ENCODE measurements at places on chromosomes 5 and 9.
A peak's percentile ranks its signal among the peaks of the same experiment; 100 is the strongest.

DNA sequence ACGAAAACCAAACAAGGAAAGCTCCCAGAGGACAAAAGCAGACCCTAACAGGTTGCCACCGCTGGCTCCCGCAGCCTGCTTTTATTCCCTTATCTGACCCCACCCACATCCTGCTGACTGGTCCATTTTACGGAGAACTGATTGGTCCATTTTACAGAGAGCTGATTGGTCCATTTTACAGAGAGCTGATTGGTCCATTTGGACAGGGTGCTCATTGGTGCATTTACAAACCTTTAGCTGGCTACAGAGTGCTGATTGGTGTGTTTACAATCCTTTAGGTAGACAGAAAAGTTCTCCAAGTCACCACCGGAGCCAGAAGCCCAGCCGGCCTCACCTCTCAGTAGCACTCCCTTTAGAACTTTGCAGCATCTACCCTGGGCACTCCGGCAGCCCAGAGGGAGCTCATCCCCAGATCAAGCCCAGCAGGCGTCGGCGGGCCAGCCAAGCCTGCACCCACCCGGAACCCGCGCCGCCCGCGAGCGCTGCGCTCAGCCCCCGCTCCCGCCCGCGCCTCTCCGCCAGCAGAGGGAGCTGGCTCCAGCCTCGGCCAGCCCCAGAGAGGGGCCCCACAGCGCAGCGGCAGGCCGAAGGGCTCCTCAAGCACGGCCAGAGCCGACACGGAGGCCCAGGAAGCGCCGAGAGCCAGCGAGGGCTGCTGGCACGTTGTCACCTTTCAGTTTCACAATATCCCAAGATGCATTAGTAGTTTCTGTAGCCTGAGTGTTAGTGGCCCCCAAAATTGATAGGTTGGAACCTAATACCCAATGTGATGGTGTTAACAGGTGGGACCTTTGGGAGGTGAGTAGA lies 35.3 kb upstream of the CLPTM1L start:
- peak; percentile 53 for DNase-seq

DNA sequence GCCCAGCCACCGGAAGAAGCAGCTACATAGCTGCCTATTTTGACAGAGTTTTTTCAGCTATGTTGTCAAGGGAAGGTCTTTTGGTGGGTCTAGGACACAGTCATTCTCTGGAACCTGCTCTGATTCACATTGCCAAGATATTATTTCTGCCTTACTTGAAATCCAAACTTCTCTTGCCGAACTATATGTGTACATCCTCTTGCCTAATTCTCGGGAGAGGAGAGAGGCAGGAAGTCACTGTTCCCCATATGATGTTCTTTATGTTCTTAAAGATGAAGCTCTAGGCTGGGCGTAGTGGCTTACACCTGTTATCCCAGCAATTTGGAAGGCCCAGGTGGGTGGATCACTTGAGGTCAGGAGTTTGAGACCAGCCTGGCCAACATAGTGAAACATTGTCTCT lies 8.6 kb downstream of the TMEM252 start:
- no peak for DNase-seq

GRCh38 chr9:18346745-18347144 lies 127.2 kb upstream of the ADAMTSL1 start:
- DNase-seq, result no peak

- DNase-seq, result no peak
Observed at GRCh38 chr5:139744471-139745131, 51.0 kb upstream of the PSD2 start.

- no peak for DNase-seq
Observed at GRCh38 chr9:38086496-38086895, 17.5 kb upstream of the SHB start.

DNA sequence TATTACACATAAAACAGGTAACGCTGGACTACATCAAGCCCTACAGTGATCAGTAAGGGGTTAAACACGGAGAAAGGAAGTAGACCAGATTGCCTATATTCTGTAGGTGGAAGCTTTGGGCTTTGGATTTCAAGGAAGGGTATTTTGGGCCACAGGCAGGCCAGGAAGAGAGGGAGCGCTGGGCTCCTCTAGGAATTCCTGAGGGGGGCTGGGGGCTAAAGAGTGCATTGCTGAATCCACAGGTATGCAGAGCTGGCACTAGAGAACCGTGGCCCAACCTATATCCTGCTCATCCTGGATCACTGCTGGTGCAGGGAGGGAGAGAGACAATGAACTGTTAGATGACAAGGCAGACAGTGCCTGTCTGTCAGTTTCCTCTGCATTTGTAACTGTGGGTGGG lies 367.1 kb downstream of the CSNK1G3 start:
- DNase-seq, result no peak

DNA sequence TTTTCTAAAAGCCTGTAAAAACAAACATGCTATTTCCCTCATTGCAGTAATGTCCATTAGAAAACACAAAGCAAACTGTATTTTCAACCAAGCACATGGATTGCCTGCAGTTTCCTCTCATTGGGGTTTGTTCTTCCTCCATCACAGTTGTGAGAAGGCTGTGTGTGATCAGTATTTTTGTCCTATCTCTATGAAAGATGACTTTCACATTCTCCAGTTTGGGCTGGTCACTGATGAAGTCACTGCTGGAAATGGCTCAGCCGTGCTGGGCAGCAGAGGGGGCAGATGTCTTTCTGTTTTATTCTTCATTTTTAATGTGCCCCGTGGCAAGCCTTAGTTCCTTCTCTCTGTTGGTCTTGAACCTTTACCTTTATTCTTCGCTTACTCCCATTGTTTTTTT lies 288.9 kb upstream of the MPDZ start:
- DNase-seq, result no peak

- DNase-seq, result no peak
Observed at GRCh38 chr5:94857111-94857510, 238.6 kb downstream of the SLF1 start.

GRCh38 chr5:161372682-161373344 lies 173.7 kb downstream of the GABRB2 start:
- DNase-seq, result no peak

DNA sequence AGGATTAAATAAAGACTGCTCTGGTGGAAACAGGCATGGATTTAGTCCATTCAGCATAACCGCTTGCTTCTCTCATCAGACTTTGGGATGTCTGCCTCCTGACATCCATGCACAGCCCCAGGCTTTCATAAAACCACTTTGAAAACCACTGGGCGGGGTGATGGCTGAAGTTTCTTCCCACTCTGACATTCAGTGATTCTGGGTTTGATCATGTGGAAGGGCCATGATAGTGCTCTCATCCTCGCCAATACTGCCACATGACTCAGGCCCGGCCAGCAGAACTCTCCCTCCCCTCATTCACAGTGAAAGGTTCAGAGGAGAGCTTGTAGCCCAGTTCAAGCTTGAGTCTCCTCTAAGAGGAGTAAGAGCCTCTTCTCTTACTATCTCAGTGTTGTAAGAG lies 29.6 kb upstream of the GLRA1 start:
- DNase-seq, result no peak

- no peak for DNase-seq
Observed at GRCh38 chr5:132046880-132047299, 13.6 kb upstream of the IL3 start.

GRCh38 chr9:126331964-126332748 lies 5.5 kb downstream of the MVB12B start:
- no peak for DNase-seq

GRCh38 chr5:146765089-146765832 lies 113.3 kb downstream of the PPP2R2B start:
- no peak for DNase-seq

- DNase-seq, result no peak
Observed at GRCh38 chr9:126457890-126458289, 131.3 kb downstream of the MVB12B start.

GRCh38 chr9:106964329-106964728 lies 101.4 kb downstream of the ZNF462 start:
- no peak for DNase-seq

DNA sequence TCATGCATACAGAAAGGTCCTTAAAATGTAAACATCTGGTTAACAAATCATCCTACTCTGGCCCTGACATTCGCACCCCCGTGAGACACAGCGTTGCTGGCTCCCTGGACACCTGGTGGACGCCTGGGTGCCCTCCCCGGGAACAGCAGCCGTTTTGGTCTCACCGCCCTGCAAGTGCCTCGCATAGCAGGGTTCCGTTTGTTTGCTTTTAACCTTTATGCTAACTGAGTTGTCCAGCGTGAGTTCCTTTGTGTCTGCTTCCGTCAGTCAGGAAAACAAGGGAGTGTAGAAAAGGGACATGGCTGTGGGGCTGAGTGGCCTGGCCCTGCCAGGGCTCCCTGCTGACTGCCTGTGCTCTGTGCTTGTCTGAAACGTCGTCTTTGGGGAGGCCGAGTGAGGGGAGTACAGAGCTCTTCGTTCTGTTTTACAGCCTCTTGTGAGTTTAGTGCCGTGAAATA lies 91.8 kb upstream of the CACNA1B start:
- no peak for DNase-seq

DNA sequence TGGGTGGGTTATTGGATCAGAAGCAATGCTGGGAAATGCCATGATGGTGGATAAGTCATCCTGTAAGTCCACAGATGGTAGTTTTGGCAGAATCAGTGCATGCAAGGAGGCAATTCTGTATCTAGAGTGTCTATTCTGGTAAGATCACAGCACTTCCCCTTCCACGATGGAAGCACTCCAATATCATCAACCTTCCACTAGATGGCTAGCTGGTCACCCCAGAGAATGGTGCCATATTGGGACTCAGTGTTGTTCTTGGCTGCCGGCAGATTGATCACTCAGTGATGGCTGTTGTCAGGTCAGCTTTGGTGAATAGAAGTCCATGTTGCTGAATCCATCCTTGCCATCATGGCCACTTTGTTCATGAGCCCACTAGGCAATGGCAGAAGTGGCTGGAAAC lies 553.5 kb downstream of the CSNK1G3 start:
- DNase-seq, result no peak

- no peak for DNase-seq
Observed at GRCh38 chr9:4927701-4928100, 57.4 kb upstream of the JAK2 start.

DNA sequence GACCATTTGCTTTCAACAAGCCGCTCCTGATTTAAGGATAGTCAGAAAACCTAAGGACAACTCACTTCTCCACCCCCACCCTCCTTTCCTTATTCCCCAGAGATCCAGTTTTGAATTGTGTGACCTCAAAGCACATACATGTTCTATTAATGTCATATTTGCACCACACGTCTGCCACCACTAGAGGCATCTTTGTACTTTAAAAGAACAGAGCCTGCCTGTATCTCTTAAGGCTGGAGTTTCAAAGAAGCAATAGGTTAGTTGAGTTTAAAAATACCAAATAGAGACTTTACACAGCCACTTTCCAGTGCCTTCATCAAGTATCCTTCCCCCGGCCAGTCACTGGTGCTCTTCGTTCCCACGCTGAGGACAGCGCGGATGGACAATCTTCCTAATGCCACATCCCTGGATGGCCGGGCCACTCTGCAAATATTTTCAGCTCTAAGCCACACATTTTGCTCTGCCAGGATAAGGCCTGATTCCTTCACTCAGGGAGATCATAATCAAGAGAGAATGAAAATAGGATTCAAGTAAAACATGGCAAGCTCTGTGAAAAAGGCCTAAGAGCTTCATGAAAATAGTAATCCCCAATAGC lies 146.3 kb downstream of the SNCAIP start:
- DNase-seq, result no peak

DNA sequence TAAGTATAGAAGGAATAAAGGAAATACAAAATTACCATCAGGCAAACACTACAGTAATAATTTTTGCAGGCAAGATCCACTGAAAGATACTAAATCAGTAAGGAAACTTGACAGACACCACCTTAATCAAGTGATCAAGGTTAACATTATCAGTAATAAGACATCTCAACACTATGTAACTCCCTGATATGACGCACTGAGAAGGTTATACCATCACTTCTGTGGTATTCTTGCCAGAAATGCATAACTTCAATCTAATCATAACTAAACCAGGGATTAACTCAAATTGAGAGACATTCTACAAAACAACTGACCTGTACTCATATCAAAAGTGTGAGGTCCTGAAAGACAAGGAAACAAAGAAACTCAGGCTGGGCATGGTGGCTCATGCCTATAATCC lies 52.5 kb upstream of the GABRP start:
- no peak for DNase-seq

GRCh38 chr9:137912671-137913070 lies 35.1 kb downstream of the CACNA1B start:
- DNase-seq, result no peak

- no peak for DNase-seq
Observed at GRCh38 chr5:148966348-148966747, 96.5 kb downstream of the SH3TC2 start.

- no peak for DNase-seq
Observed at GRCh38 chr5:39353717-39354399, 10.4 kb downstream of the C9 start.

GRCh38 chr9:136418182-136419091 lies 8.0 kb downstream of the PMPCA start:
- DNase-seq, result no peak
